ENCODE measurements at places on chromosomes 5 and 9.

DNA sequence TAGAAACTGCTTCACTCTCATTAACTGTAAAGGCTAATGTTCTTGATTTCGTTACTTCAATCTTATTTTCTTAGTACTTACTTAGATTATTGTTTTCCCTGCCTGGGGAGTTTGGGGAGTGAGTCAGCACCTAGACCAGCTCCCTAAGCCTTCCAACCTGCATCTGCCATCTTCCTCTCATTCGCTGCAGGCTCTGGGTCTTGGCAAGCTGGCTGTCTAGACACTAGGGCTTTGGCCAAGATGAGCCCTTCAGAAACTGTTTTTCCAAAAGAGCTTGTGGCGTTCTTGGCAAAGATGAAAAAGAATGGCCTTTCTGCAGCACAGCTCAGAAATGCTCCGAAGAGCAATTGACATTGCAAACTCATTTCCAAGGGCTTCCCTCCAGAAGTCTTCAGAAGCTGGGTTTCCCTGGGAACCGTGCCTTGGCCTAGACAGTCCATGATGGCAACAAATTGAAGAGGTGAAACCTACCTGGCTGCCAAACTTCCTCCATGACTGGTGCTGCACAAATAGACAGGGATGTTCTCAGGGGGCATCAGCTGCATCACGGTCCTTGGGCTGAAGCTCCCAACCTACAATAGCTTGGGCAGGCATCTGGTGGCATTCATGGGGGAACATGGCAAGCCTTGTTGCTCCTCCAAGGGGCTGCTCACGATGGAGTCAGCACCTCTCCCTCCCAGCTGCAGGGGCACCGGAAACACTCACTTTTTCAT is 76.6 kb downstream of the NSUN2 start:
- no peak for DNase-seq
- no peak overlapping the region for H3K4me3 ChIP-seq
- no peak overlapping the region for H3K27ac ChIP-seq
- no peaks in the 10 kb centered on the region for H3K4me1 ChIP-seq

DNA sequence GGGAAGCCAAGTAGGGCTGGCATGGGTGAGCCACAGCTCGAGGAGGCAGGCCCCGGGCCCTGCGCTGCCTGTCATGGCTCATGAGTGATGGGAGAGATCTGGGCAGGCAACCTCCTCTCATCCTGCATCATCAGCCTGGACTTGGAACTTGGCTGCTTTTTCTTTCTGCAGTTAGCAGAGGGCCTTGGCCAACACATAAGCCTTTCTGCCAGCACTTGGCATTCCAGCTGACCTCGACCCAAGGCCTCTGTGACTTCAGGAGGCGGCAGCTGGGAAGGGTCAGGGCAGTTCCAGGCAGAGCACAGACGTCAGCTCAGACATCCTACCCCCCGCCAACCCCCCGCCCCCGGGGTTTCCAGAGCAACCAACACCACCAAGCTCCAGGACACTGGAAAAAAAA is 7.6 kb downstream of the S1PR3 start:
- no peak overlapping the region for H3K4me3 ChIP-seq
- DNase-seq = no peak
- H3K4me1 ChIP-seq = peaks cover 7% of the 10 kb centered on the region
- no peak overlapping the region for H3K27ac ChIP-seq
- no peaks in the 10 kb centered on the region for H3K36me3 ChIP-seq

DNA sequence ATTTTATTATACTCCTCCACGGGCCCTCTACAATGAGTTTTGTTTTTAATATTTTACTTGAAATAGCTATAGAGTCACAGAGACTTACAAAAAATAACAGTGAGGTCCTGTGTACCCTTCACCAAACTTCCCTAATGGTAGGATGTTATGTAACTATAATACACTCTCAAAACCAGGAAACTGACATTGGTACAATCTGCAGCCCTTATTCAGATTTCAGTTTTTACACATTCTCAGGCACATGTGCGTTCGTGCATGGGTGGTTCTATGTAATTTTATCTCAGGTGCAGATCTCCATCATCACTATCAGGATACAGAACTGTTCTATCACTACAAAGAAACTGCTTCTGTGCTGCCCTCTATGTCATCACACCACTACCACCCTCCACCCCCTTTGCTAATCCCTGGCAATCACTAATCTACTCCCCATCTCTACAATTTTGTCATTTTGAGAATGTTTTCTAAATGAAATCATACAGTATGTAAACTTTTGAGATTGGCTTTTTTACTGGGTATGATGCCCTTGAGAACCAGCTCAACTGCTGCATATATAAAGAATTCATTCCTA is 16.4 kb downstream of the RAB14 start:
- H3K36me3 ChIP-seq = peaks cover 63% of the 10 kb centered on the region
- peaks cover 11% of the 10 kb centered on the region for H3K4me1 ChIP-seq
- H3K4me3 ChIP-seq = no peak overlapping the region

DNA sequence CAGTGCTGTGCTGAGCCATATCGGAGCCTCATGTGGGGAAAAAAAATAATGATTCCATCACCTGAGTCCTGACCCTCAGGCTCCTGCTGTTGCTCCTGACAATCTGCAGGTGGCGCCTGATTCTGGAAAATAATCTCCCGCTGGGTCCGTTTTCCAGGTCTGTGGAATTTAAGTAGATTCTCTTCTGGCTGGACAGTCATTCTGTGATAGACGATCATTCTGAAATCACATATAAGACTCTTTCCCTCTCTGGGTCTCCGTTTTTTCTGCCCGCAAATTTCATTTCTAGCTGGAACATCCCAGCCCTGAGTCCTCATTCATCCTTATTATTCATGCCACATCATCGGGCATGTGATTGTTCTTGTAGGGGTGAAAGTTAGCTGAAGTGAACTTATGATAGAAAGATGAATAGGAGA is 22.1 kb upstream of the STXBP1 start:
- no peaks in the 10 kb centered on the region for H3K27me3 ChIP-seq
- H3K4me1 ChIP-seq = peaks cover 4% of the 10 kb centered on the region
- H3K27ac ChIP-seq = no peak overlapping the region
- no peak for DNase-seq
- H3K4me3 ChIP-seq = no peak overlapping the region

GRCh38 chr5:146052780-146053179 is 52.6 kb downstream of the PLAC8L1 start:
- H3K4me3 ChIP-seq = no peak overlapping the region
- H3K27ac ChIP-seq = no peak overlapping the region
- no peaks in the 10 kb centered on the region for H3K36me3 ChIP-seq
- no peaks in the 10 kb centered on the region for H3K4me1 ChIP-seq

DNA sequence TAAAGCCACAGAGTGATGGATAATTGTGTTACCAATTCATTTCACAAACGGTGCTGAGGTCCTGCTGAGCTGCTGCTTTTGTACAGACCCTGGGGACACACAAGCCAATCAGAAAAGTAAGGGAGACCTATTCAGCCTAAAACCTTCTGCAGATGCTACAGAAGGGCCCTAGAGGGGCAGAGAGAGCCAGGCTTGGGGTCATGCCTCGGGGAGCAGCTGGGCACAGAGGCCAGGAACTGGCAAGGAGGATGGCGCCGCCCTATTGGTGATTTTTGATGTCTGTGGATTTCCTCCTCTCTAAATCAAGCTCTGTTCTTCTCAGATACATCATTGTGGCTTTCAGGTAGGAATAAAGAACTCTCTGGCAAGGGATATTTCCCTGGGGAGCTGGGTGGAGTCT is 181.9 kb downstream of the ZNF462 start:
- no peak for DNase-seq
- H3K27me3 ChIP-seq = no peaks in the 10 kb centered on the region
- H3K4me1 ChIP-seq = no peaks in the 10 kb centered on the region
- no peak overlapping the region for H3K27ac ChIP-seq

DNA sequence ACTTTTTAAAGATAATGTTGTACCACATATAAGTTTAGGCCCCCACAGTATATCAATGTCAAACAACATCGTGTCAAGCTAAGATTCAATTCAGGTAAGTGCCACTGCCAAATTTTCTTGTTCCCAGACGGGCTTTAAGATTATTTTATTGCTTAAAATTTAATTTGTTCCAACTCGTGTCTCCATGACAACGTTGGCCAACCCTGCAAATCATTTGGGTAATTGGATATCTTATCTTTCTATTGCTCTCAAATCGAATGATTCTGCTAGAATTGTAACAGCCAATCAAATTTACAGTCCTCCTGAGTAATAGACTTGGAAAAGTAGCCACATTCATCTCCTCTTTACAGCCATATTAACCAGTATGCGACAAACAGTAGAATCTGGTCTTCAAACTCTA is 19.5 kb downstream of the TLE1 start:
- no peaks in the 10 kb centered on the region for H3K4me1 ChIP-seq
- no peak overlapping the region for H3K4me3 ChIP-seq
- no peaks in the 10 kb centered on the region for H3K27me3 ChIP-seq
- DNase-seq = no peak
- H3K36me3 ChIP-seq = no peaks in the 10 kb centered on the region
